Activated naive CD4-positive, alpha-beta T cell treated with anti-CD3 and anti-CD28 coated beads, Interleukin-2, amount 10 ng/mL, durations not matched to agents 7 days and 5 days (primary cell): ENCODE measurements at places on chromosomes 3 and 15.

DNA sequence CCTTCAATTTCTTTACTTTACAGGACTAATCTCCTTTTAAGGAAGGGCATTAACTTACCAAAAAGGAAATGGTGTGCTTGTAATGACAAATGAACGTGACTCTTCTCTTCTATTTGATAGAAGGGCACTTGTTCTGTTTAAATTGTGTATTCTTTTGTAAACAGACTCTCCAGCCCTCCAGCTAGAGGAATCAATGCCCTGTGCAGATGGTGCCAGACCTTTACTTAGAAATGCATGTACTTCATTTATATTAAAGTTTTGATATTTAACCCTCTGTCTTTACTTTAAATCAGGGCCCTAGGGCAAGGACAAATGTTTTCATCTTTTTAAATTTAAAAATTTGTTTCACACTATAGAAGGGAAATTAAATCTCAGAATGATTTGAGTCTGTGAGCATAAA lies 355.1 kb downstream of the GBE1 start:
- DNase-seq: no peak

DNA sequence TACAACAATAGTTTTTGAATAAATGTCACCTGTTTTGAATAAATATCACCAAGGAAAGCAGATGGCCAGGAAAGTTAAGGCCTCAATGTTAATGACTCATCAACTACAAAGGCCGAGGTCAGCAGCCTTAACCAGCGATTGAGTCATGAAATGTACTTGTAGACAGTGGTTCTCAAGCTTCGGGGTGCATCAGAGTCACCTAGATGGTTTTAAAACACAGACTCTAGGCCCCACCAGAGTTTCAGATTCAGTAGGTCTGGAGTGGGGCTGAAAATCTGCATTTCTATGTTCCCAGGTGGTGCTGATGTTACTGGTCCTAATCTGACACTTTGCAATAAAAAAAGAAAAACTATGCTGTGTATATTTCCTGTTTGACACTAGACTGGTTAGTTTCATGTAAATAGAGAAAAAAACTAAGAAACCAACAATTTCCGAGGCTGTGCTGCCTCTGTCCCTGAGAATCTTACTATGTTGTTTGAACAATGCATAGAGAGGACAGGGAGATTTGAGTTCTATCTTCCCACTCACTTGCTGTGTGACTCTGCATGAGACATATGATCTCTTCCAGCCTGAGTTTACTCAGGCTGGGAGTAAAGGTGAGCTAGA lies 9.8 kb downstream of the RAB27A start:
- DNase-seq: peak; percentile 58

GRCh38 chr3:130991126-130991525 lies 35.5 kb downstream of the ASTE1 start:
- DNase-seq: no peak

DNA sequence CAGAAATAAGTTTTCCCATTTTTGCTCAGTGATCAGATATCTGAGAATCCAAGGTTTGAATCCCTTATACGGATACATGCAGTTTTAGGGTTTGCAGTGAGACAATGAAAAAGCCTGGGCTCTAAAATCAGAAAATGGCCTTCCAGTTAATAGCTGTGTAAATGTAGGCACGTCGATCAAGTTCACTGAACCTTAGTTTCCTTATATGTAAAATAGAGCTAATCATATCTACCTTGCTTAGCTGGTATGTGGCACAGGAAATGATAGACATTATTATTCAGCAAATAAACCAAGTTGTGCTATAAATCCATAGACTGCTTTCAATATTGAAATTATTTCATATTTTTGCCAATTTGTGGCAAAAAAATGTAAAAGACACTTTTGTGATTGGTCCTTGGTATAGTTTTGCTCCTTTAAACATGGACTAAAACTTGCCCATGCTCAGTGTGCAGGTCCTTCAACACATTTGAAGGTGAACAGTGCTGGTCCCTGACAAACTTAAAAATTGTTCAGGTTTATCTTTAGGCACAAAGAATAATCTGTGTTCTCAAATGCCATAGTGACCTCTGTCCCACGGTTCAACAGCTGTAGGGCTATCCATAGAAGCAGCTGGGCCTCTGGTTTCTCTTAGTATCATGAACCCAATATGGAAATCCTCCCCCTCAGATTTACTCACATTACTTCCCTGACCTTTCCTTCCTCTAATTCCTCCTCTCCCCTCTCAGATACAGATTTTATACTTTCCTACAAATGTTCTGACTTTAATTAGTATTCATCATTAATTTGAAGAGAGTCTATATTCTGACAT lies 51.0 kb downstream of the CCDC54 start:
- no peak for DNase-seq

DNA sequence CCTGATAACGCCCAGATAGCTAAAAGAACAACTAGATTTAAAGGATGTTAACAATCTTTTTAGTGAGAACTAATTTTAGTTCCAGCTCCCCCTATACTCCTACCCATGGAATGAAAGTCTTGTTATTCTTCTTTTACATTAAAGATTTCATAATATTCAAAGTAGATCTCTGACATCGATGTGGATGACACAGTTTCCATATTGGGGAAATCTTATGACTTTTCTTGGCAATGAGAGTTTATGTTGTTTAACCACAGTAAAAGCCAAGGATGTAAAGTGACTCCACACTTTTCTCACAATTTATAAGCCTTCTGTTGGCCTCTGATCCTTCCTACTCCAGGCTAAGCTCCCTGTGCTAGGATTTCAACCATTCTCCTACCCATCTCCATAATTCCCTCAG lies 332.6 kb upstream of the KCNMB2 start:
- no peak for DNase-seq

DNA sequence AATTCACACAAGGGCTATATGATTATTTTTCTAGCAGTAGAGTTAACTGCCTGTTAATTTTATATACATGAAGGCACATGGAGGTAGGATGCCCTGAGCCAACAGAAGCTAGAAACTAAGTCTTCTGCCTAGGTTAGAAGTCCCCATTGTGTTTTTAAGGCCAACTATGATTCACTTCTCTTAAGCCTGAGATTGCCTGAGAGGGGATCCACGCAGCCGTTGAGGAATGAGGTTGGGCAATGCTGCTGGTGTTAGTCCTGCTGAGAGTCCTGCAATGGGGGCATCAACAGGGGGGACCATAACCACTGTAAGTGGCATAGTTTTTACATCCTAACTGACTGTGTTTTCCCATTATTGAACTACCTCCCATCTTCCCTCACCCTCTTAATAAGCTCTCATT lies 60.1 kb upstream of the PFN2 start:
- no peak for DNase-seq

- DNase-seq: no peak
These were observed 243.5 kb downstream of the MFSD1 start for GRCh38 chr3:159045279-159045885.

DNA sequence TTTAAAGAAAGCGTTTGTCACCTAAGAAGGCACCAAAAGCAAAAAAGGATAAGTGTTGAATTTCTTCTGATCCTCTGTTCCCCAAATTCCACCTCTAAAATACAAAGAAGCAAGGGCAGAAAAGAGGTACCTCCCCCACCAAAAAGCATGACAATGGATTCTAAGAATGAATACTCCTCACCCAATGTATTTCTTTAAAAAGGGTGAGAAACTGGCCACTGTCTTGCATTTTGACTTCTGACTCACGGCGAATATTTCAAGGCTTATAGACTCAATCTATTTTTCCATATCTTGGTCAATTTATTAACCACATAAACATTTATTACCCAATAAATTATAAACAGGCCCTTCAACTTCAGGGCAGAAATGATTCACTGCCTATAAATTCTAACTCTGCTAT lies 131.1 kb downstream of the NR1I2 start:
- DNase-seq: no peak

GRCh38 chr3:2303566-2303965 lies 204.9 kb downstream of the CNTN4 start:
- peak; percentile 24 for DNase-seq

GRCh38 chr3:60188803-60189202 lies 1062.4 kb downstream of the FHIT start:
- no peak for DNase-seq

GRCh38 chr15:74653426-74654102 lies 37.9 kb downstream of the CLK3 start:
- no peak for DNase-seq

DNA sequence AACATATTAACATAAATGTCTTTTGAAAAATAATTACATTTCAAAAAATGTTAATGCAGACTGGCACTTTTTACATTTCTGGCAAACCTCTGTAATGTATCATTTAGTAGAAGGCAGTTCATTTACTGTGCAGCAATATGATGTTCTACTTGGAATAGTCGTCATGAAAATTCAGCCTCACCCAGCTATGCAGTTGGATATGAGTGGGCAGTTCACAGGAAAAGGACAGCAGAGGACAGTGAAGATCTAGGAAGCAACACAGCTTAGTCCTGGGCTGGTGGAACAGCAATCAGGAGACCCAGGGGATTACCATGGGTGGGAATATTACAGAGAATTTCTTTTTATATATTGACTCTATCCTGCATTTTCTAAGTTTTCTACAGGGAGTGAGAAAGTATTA lies 63.6 kb downstream of the ANO10 start:
- DNase-seq: no peak

DNA sequence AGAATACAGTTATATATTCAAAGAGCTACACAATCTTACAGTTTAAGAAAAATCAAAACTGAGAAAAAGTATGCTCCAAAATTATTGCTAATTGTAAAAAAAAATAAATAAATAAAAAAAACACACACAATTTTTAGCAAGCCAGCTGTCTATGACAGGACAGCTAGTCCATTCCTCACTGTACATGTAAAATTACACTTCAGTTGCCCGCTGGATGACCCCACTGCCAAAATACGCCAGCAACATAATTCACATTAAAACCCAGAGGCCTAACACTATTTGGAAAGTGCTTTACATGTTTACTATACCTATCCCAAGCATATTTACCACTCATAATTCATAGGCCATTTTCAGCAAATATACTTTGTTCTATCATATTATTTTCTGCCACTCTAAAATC lies 5.8 kb downstream of the MYO9A start:
- DNase-seq: no peak

GRCh38 chr15:91208371-91208770 lies 108.3 kb downstream of the SV2B start:
- DNase-seq: no peak

- DNase-seq: no peak
These were observed 95.4 kb downstream of the HMG20A start for GRCh38 chr15:77516076-77516475.

DNA sequence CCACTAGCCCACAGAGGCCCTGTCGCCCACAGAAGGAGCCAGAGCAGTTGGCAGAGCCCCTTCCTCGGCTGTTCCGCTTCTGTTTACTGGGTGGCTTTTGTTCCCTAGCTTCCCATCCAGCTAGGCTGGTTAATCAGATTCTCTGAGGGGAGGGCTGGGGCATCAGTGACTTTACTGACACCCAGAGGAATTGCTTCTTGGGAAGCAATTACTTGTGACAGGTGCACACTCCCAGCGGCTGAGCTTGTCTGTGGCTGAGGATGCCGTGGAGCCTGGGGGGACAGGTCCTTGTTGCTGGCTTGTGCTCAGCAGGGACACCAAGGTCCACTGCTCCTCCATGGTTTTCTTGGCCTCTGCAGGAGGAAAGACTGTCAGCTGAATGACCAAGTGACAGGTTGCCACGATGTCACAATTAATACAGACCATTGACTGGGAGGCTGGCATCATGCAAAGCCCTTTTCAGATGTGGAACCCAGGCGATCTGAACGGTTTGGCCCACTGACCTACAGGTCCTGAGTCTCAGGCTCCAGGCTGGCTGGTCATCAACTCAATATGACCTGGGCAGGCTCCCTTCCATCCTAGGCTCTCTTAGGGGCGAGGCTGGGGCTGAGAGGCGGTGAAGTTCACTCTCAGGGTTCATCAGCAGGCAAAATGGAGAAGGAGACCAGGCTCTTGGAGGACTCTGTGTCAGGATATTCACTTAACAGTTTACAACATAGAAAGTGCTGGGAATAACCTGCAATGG lies 31.8 kb upstream of the SFMBT1 start:
- DNase-seq: no peak

GRCh38 chr3:16906682-16907081 lies 21.9 kb downstream of the PLCL2 start:
- no peak for DNase-seq

GRCh38 chr15:73539212-73540128 lies 93.7 kb downstream of the NPTN start:
- no peak for DNase-seq

DNA sequence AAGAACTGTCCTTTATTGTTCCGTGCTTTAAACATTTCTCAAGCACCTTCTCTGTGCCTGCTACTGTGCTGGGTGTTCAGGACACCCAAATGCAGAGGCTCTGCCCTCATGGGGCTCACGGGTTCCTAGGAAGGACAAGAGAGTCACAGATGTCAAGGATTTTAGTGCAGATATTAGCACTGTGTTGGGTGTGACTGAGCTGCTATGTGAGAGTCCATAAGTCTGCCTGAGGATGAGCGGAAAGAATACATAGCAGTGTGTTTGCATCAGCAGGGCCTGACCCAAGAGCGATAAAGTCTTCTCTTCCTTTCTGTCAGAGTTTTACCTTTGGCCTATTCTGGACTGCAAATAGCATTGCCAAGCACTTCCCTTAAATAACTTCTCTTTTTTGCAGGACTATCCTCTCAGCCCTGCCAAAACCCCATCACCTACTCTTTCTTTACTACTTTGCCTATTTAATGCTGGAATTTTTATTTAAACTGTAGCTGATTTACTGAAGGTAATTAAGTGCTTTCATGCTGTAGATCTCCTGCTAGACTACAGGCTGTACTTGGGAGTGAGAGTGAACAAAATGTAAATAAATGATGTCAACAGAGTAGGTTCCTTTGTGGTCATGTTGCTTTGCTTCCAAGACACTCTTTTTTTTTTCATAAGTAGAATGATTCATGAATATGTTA lies 459.4 kb upstream of the TPRG1 start:
- no peak for DNase-seq

DNA sequence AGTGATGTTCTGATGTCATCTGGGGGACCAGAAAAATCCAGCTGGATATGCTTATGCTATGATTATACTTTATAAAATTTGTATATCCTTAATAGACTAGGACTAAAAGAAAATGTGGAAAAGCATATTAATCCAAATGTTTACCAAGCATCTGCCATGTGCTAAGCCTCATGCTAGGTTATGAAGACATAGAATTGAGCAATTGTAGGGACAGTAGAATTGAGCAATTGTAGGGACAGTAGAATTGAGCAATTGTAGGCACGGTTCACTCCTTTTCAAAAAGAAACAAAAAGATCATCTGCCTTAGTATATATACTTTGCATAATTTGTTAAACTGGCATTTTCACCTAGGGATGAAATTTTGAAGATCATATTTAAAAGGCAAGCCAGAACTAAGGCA lies 18.3 kb downstream of the ABHD5 start:
- no peak for DNase-seq

- no peak for DNase-seq
These were observed 80.4 kb downstream of the CHRD start for GRCh38 chr3:184460276-184460675.

GRCh38 chr15:34223904-34224596 lies 766 bp upstream of the EMC4 start:
- no peak for DNase-seq
